ENCODE measurements at places on chromosomes 2 and 18. TPM values are rescaled to one million over a fixed set of nuclear protein-coding genes. Genes with fewer than 3 reads are reported as not detected.

The SLC19A3 gene
- total RNA-seq: not detected

The MAIP1 gene
- 12.0 TPM for total RNA-seq

The SOWAHC gene
- 12.7 TPM for total RNA-seq

GRCh38 chr2:101790857-101791256 is 93.3 kb downstream of the MAP4K4 start:
- no peak for DNase-seq

DNA sequence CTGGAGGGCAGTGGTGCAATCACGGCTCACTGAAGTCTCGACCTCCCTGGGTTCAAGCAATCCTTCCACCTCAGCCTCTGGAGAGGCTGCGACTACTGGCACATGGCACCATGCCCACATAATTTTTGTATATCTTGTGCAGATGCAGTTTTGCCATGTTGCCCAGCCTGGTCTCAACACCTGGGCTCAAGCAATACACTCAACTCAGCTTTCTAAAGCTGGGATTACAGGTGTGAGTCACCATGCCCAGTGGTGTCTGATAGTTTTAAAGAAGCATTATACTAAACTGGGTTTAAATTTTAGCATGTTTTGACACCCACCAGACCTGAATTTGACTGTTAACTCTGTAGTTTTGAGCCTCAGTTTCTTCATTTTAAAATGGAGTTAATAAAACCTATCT is 109.4 kb upstream of the SLC38A11 start:
- no peak for DNase-seq

All from osteocyte (in vitro differentiated cells).